ENCODE measurements at places on chromosomes 7 and 10.

DNA sequence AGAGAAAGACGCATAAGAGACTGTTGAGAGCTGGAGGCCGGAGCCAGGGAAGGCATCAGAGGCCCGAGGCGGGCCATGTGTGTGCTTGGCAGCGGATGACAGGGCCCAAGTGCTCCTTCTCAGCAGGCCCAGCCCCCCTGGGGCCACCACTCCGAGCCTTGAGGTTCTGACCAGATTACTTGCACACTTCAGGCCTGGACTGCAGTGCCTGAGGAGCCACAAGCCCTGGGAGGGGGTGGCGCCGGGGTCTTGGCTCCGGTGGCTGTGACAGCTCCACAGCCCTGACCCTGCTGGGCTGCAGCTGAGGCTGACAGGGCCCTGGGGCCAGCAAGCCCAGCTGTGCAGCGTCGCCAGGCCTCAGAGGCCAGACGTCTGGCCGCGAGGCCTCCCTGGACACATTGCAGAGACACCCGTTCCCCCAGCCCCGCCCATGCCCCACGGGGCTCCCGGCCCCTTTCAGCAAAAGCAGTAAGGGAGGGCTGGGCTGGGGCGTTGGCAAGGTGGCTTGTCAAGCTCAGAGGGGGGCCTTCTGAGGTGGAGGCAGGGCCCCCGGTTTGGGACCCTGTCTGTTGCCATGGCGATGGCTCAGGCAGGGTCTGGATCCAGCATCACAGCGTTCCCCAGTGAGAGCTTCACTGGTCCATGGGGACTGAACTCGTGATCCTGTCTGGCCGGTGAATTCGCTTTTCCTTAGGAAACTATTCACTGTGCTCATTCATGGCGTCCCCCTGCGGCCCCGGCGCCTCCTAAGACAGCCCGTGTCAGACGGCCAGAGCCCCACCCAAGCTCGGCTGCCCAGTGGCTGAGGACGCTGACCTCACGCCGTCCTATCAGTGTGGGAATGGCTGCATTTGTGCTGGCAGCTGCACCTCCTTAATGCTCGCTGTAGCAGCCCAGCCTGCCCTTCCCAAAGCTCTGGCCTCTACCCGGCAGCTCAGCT is 5.7 kb downstream of the ELN start:
- no peak for DNase-seq

DNA sequence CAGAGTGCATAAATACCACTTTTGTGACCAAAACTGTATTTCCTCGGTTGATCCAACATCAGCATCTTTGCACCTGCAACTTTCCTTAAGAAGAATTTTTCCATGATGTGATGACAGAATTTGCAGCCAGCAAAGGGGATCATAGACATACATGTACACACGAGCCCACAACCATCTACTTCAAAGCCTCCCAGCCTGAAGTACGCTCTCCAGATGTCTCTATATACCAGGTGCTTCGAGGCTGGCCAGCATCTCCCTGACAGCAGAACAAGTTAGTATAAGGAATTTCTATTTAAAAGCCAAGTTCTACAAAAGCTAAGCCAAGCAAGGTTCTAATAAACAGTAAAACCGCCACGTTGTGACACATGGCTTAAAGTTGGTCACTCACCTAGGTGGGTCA is 328.5 kb downstream of the KCNMA1 start:
- no peak for DNase-seq

GRCh38 chr10:30456266-30456665 is 22.3 kb downstream of the MAP3K8 start:
- peak; percentile 48 for DNase-seq

- DNase-seq, result peak; percentile 12
These were observed 40.9 kb upstream of the MET start for GRCh38 chr7:116630932-116631671.

- DNase-seq, result no peak
These were observed 112.1 kb downstream of the SGMS1 start for GRCh38 chr10:50511492-50512213.

DNA sequence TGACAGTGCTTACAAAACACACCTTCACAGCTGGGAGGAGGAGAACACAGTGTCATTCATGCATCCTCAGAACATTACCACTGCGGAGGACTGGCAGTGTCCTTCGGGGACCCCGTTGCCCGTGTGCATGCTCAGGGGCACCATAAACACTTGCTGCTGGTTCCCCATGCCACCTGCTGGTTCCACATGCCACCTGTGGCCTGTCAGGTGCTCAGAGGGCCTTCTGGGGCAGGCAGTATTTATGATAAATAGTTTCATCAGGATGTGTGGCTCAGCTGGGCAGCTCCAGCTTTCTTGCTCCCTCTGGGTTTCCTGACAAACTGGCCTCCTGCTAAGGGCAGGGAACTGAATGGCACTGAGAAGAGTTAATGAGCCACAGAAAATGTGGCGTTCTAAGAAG is 32.1 kb downstream of the CELF2 start:
- DNase-seq, result no peak

GRCh38 chr10:109556399-109556798 is 366.9 kb downstream of the XPNPEP1 start:
- DNase-seq, result no peak

- no peak for DNase-seq
These were observed 16.8 kb upstream of the TES start for GRCh38 chr7:116193329-116194087.

DNA sequence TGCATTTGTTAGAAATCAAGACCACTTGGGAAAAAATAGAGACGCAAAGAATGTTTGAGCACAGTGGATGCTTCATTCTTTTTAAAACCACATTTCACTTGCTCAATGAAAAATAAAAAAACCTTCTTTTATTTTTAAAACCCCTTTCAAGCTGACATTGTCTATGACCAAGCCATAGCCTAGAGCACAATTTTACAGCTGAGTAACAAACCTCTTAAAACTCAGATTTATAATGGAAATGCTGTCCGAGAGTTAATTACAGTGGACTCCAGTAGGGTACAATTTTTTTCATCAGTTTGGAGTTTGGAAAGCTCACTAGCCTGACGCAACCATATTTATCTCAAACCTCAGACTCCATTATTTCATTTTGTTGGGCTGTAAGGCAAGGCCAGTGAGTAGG is 116.3 kb downstream of the RNLS start:
- no peak for DNase-seq

GRCh38 chr10:125094806-125095205 is 65.6 kb downstream of the CTBP2 start:
- DNase-seq, result no peak

DNA sequence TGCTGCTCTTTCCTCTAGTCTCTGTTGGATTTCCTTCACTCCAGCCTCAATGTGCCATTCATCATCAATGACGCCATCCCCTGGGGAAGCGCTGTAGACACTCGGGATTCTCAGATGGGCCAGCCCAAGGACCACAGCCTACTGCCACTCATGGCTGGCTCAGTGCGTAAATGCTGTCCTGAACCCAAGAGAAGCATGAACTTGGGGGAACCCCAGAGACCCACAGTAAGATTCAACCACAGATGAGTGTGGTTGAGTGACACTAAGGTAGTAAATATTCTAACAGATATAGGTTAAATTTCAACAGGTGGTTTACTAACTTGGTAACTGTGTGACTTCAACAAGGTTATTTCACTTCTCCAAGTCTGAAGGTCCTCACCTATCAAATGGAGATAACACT is 304.1 kb downstream of the GRM8 start:
- no peak for DNase-seq

DNA sequence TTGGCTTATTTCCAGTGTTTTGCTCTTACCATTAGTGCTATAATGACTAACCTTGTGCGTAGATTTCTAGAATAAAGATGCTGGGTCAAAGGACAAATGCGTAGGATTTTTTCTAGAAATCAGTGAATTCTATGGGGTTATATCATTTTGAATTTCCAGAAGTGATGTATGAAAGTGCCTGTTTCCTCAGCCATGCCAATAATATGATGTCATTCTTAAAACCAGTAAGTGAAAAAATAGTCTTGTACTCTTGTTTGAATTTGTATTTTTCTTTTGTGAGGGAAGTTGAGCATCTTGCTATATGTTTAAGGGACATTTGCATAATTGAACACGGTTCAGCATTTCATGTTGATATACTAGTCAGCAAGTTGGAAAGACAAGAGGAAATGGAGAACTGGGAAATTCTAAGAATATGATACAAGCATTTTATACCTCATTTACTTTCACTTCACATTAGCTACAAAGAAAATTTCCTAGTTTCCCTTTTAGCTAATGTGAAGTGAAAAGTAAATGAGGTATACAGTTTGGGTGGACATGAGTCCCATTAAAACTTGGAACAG is 3.8 kb upstream of the DNAH11 start:
- no peak for DNase-seq

- DNase-seq, result peak; percentile 9
These were observed 521.6 kb upstream of the SORCS1 start for GRCh38 chr10:107686095-107686494.

- DNase-seq, result no peak
These were observed 258.6 kb downstream of the CNTNAP2 start for GRCh38 chr7:146375170-146375569.

- no peak for DNase-seq
These were observed 175.6 kb downstream of the TCF7L2 start for GRCh38 chr10:113125612-113126011.

- no peak for DNase-seq
These were observed 5.0 kb downstream of the TRIM24 start for GRCh38 chr7:138465046-138465445.

DNA sequence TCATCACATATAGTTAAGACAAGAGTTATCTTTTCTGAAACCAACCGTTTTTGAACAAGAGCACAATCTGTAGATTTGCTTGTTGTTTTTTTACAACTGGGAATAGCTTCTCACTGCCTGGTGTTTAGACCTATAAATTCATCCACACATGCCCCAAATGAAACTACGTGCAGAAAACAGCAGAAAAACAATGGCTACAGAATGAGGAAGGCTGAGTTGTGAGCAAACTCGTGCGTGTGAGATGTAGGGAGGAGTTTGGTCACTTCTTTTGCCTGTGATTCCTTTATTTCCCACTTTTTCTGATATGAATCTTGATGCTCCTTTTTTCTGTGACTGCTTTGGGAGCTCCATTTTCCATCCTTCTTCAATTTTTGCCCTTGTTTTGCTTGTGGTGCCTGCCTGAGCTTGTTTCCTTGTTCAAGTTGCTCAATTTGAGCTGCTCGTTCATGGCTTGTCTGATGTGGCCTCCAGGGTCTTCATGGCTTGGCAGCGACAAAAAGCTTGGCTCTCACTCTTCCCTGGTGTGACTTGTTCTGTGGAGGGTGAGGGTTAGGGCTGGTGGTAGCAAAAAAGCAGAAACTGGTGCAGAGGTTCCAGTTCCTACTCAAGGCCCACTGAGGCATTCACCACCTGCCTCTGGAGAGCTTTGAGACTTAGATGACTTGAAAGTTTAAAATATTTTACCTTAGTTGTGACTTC is 76.9 kb downstream of the ZNF365 start:
- no peak for DNase-seq

GRCh38 chr7:66142334-66142733 is 27.7 kb downstream of the CRCP start:
- DNase-seq, result no peak

- DNase-seq, result no peak
These were observed 362.7 kb downstream of the IPMK start for GRCh38 chr10:57905010-57905409.

DNA sequence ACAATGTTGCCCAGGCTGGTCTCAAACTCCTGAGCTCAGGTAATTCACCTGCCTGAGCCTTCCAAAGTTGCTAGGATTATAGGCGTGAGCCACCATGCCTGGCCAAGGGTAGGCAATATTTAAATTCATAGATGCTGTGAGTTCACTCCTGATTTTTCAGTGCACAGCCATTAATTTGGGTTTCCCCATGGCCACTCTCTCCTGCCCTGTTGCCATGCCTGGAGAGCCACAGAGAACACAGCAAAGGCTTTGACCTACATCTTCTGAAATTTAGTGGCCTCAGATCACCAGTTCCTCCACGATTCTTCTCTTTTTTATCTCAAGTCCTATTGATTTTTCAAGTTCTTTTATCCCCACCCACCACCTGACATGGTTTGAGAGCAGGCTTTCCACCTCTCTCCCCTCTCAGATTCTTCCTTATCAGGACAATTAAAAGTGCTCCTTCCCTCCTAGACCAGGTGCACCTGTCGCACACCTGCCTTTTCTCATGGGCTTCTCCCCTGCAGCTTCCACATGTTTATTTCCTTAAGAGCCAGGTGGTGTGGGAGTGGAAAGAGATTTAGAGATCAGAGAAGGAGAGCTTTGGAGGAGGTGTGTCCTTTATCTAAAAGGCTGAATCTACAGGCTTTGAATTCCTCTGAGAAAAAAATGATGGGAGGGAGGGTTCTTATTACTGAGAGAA is 123.8 kb downstream of the ADRA2A start:
- no peak for DNase-seq

DNA sequence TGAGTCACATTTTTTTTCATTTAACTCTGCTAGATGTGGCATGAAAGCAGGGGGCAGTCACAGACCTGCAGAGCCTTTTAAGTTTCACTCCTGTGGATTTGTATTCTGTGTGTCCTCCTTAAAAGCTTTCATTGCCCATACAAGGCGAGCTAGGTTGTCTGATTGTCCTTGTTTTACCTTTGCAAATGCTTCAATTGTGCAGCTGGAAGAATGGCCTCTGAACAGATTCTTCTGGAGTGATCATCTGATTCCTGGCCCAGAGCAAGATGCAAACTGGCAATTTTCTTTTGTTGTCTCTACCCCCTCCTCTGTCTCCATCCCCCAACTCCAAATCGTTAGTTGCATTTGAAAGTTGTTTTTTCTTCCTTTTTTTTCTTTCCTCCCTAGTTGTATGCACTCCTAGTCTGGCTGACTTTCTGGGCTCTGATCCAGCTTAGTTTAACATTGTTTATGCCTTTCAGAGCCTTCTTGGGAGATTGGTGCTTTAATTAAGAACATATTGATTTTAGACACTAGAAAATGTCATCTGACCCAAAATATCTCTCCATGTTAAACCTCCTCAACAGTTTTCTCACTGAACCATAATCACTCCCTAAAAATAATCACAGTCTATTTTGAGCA is 150.2 kb downstream of the REEP3 start:
- DNase-seq, result no peak

- no peak for DNase-seq
These were observed 12.7 kb upstream of the EFCAB10 start for GRCh38 chr7:105594034-105594433.

DNA sequence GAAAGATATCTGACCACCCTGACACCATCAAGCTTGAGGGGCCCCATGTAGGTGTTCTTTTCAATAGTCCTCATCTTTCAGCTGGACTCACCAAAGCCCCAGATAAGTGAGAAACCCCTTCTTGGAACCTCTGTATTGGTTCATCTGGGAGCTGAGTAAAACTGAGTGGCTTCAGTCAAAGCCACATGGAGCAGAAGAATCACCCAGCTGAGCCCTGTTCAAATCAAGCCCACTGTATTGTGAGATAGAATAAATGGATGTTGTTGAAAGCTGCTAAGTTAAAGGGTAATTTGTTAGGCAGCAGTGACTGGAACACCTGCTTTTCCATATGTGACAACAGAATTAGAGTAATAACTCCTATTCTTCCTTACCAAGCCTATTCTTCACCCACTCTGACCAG is 64.8 kb upstream of the SDK1 start:
- DNase-seq, result no peak

GRCh38 chr10:44647877-44648542 is 263.1 kb upstream of the CXCL12 start:
- DNase-seq, result no peak

GRCh38 chr10:85457191-85457590 is 909.4 kb downstream of the GRID1 start:
- DNase-seq, result no peak

- DNase-seq, result no peak
These were observed 132.6 kb downstream of the DNAJB6 start for GRCh38 chr7:157469181-157470016.

- no peak for DNase-seq
These were observed 6.1 kb downstream of the WDR86 start for GRCh38 chr7:151403764-151404163.

All from GM10248 (cell line).